ENCODE measurements at places on chromosomes 2 and 18.
A peak's percentile ranks its signal among the peaks of the same experiment; 100 is the strongest.

DNA sequence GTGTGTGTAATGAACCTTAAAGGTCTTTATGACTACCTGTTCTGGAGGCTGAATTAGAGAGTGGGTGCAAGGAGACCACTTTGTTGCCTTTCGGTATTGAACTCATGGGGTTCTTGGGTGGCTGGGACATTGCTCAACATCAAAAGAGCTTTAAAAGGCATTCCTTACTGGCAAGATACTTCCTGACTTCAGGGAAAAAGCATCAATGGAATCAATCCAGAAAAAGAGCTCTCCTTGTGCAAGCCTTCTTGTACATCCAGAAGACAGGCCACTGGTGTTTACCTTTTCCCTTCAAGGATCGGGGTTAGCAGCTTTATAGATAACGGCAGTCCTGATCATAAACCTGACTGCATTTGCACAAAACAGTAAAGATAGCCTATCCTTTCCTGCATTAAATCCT, 9.5 kb downstream of the PNO1 start:
- no peak for DNase-seq

- DNase-seq: no peak
Measured at GRCh38 chr2:18047896-18048657, 169.6 kb downstream of the KCNS3 start.

DNA sequence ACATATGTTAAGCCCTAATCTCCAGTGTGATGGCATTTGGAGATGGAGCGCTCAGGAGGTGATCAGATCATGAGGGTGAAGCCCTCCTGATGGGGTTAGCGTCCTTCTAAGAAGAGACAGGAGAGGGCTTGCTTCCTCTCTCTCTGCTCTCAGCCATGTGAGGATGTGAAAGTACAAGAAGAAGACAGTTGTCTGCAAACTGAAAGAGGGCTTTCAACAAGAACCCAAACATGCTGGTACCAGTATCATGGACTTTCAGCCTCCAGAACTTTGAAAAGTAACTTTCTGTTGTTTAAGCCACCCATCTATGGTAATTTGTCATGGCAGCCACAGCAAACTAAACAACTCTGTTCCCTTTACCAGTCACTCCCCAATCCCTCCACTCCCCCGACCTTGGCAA, 47.4 kb downstream of the CACNB4 start:
- DNase-seq: no peak

DNA sequence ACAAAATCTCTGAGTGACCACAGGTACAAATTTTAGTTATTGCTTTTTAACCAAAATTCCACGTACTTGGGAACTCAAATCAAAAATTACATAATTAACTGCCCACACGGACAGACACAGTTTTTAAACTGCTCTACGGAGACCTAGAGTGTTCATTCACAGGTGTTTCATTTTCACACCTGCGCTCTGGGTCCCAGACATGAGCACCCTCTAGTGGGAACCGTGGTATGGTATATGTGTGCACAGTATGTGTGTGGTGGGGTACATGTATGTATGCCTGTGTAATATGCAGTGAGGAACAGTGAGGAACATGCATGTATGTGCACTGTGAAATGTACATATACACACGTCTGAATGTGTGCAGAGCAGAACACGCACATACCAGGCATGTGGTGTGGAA, 65.0 kb downstream of the PPP4R1 start:
- DNase-seq: no peak

- DNase-seq: no peak
Measured at GRCh38 chr2:9165625-9166024, 41.0 kb upstream of the ASAP2 start.

GRCh38 chr18:8217051-8217564, 392.1 kb upstream of the RAB12 start:
- no peak for DNase-seq

- DNase-seq: no peak
Measured at GRCh38 chr2:127735537-127736399, 34.5 kb downstream of the SFT2D3 start.

DNA sequence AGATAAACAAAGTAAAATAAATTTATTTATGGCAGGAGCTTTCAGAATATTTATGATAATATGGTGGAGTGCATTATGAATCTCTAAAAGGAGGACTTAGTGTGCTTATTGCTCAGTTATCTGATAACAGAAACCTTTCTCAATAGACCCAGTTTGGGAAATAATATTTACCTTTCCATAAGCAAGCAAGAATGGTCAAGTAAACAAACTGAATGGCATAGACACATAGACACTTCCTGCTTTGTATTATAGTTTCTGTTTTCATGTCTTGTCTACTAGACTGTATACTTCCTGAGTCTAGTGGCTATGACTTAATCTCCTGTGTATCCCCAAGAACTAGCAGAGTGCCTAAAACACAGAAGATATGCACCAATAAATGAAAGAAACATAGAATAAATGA, 87.8 kb downstream of the UPP2 start:
- no peak for DNase-seq

DNA sequence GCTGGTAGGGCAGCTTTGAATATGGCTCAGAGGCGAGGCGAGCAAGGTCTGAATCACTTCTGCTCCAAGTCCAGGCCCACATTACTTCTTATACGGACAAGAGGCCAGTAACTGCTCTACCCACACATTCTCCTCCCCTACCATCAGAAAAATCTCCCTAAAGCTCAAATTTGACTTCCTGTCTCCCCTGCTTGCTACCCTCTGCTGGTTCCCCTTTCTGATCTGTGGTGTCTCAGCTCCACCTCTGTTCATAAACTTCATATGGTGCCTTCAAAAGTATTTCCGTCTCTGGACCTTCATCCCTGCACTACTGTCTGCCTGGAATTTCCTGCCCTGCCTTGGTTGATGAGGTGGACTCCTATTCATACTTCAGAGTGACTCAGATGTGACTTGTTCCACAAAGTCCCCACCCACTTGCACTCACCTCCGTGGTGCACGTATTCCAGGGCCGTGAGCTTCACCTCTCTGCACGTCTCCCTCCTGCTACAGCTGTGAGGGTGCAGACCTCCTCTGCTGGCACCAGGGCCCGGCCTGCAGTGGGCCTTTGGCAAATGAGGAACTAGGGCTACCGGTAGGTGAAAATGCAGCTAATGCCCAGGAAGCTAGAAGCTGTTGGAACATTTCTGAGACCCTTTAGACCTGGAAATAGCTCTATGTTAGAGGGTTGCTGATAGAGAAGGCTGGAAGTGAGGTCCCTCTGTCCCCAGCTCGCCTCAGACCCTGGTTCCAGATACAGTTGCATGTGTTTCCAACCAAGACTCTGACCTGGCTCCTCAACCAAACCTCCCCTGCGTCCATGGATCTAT, 24.6 kb upstream of the KCMF1 start:
- peak; percentile 24 for DNase-seq

- peak; percentile 45 for DNase-seq
Measured at GRCh38 chr2:68837164-68837860, 33.9 kb downstream of the BMP10 start.

- DNase-seq: no peak
Measured at GRCh38 chr2:65165558-65165957, 35.7 kb upstream of the RAB1A start.

DNA sequence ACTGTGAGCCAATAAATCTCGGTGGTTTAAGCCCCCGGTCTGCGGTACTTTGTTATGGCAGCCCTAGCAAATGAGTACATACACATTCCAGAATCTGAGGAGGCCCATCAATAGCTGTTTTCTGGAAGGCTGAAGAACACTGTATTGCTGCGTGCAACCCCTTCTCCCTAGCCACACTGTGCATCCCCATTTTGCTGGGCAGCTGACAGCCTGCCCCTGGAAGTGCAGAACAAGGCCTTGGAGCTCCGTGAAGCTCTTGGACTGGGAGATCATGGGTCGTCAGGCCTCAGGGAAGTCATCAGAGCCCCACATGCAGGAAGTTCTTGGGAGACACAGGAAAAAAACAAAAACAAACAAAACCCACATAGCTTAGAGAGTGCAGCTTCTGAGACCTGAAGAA, 90.6 kb upstream of the ST6GAL2 start:
- DNase-seq: no peak

- no peak for DNase-seq
Measured at GRCh38 chr18:53567929-53568574, 656.4 kb downstream of the MBD2 start.
